ENCODE measurements at places on chromosomes 4 and X. TPM values are rescaled to one million over a fixed set of nuclear protein-coding genes. Genes with fewer than 3 reads are reported as not detected.

DNA sequence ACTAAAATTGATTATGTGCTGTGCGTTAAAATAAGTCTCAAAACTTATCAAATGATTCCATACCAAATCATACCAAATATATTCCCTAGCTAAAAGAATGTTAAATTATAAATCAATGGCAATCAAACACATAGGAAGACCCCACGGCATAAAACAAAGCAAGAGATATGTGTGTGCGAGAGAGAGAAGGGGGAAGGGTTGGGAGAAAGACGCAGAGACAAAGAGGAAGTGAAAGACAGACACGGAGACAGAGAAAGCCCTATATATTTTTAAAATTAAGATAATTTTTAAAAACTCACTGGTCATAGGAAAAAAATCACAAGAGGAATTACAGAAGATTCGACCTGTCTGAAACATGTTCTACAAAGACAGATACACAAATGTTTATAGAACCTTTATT is 371.4 kb downstream of the NLGN4X start:
- no peak for DNase-seq

The PNMA6E gene
- not detected for total RNA-seq

DNA sequence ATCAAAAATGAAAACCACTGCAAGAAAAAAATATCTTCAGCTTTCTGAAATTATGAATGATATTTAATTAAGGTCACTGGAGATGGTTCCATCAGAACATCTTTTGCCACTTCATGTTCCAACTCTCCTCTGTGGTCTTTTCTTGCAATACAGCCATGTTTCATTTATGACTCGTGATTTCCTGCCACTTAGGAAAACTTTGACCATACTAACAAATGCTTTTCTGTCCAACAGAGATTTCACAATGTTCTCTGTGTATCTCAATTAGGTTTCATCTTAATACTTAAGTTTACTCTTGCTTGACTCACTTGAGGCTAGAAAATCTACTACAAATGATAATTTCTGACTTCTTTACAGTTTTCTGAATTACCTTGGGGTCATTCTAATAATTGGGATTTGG is 330.9 kb downstream of the CXXC4 start:
- DNase-seq: peak; percentile 65

DNA sequence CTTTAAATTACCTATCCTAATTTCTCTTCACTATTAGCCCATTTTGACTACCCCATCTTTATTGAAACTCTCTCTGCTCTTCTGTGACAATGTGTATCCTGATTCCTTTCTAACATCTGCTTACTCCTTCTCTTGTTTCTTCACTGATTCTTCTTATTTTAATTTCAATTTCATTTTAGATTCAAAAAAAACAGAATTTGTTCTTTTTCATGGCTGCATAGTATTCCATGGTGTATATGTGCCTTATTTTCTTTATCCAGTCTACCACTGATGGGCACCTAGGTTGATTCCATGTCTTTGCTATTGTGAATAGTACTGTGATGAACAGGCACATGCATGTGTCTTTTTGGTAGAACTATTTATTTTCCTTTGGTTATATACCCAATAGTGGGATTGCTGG is 120.0 kb upstream of the VAMP7 start:
- no peak for DNase-seq

GRCh38 chrX:108696690-108697089 is 39.7 kb downstream of the IRS4 start:
- no peak for DNase-seq

GRCh38 chr4:7929118-7929951 is 10.3 kb downstream of the AFAP1 start:
- no peak for DNase-seq

- DNase-seq: no peak
Measured at GRCh38 chrX:110684653-110685052, 111.0 kb downstream of the CHRDL1 start.

DNA sequence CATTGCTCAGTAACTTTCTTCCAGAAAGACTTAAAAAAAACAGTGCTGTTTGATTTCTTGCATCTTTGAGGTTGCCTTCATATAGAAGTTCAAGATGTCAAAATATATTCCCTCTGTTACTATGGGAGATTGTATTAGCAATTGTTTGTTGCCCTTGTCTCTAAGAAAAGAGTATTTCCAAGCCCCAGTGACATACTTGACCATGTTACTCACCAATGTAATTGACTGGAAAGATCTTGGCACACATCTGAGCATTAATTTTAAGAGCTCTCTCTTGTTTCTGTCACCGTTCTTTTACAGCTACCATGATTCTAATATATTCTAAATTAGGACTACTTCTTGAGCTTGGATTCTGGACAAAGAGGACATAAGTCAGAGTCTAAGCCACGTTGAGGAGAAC is 902.7 kb upstream of the EPHA5 start:
- DNase-seq: peak; percentile 86

GRCh38 chrX:1391370-1391706 is 575 bp downstream of the SLC25A6 start:
- no peak for DNase-seq

- DNase-seq: no peak
Measured at GRCh38 chr4:137685357-137685756, 153.1 kb upstream of the PCDH18 start.

The TLR2 gene
- total RNA-seq: 13.8 TPM

The OFD1 gene
- total RNA-seq: 8.4 TPM

The TMEM150C gene
- total RNA-seq: 2.9 TPM

GRCh38 chrX:30992381-30992904 is 79.4 kb downstream of the FTHL17 start:
- DNase-seq: no peak

- no peak for DNase-seq
Measured at GRCh38 chr4:171601091-171601490, 212.1 kb upstream of the GALNTL6 start.

DNA sequence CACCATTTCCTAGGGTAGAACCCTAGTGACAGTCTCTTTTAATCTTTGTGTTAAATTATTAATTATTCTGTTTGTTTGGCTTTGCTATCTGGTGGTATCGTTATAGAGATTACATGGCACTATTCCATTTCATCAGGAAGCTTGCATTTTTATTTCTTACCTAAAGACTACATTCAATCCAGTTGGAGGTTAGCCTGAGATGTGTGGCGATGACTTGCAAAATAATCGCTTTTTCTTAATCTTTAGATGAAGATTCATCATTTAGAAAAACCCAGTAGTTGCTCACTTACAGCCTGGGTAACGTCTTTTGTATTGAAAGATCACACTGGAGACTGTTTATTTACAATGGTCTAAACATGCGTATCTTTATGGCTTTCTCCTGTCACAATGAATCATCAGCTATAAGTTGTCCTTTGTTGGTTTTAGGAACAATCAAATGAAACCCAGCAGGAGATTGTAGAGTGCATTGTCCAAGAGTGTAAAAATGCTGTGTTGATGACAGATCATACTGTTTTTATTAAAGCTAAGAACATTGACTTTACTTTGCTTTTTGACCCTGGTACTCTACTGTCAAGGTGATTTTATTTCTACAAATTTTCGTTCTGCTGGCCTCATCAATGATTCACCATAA is 281.7 kb upstream of the PITX2 start:
- no peak for DNase-seq

DNA sequence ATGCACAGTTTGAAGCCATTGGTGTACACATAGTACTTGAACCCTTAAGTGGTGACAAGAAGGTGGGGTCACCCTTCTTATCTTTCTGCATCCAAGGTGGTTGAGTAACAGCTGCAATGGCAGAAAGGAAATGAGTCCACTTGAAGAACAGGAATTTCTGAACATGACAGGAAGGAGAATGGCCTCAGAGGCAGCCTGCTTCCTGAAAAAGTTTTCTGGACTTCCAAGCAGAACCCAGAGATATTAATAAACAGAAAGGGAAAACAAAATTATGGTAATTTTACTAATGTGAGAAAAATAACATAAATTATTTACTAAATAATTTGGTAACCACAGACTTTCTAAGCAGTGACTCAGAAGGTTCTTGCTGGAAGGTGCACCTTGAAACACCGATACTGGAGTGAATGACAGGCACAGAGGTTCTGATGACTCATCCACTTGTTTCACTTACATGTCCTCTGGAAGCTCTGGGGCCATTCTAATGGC is 119.9 kb upstream of the HS3ST1 start:
- peak; percentile 75 for DNase-seq

GRCh38 chrX:42976746-42977366 is 198.9 kb upstream of the PPP1R2C start:
- no peak for DNase-seq

GRCh38 chrX:120791013-120791643 is 84.5 kb downstream of the CT47B1 start:
- DNase-seq: peak; percentile 13
